ENCODE measurements at places on chromosomes 3 and 15.

- DNase-seq: no peak
- no peaks in the 10 kb centered on the region for H3K36me3 ChIP-seq
- H3K4me1 ChIP-seq: peaks cover 10% of the 10 kb centered on the region
- no peak overlapping the region for H3K4me3 ChIP-seq
Measured at GRCh38 chr3:20060974-20061685, 20.9 kb downstream of the KAT2B start.

- H3K4me3 ChIP-seq: no peak overlapping the region
- DNase-seq: no peak
- no peak overlapping the region for H3K27ac ChIP-seq
- H3K27me3 ChIP-seq: no peaks in the 10 kb centered on the region
- H3K4me1 ChIP-seq: peaks cover 17% of the 10 kb centered on the region
Measured at GRCh38 chr15:89110060-89110459, 21.8 kb downstream of the ABHD2 start.

DNA sequence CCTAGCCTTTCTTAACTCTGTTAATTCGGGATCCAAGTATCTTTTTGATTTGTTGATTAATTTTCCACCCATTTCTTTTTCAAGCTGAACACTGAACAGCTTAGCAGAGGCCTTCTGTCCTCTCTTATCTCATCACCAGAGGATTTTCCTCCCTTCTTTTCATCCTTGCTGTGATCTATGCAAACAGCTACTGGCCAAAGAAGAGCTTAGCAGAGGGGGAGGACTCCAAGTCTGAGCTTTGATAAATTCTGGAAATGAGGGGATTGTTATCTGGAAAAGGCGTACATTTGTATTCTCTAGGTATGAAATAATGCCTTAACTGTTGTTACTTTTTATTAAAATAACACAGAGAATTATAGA is 13.4 kb downstream of the DZIP3 start:
- no peaks in the 10 kb centered on the region for H3K4me1 ChIP-seq
- no peaks in the 10 kb centered on the region for H3K27me3 ChIP-seq

GRCh38 chr3:65356331-65357248 is 668.8 kb upstream of the ADAMTS9 start:
- DNase-seq: no peak
- H3K4me3 ChIP-seq: peak overlapping the region; percentile 32
- no peaks in the 10 kb centered on the region for H3K36me3 ChIP-seq
- H3K27ac ChIP-seq: no peak overlapping the region
- no peaks in the 10 kb centered on the region for H3K4me1 ChIP-seq

- H3K27ac ChIP-seq: no peak overlapping the region
- no peaks in the 10 kb centered on the region for H3K36me3 ChIP-seq
- H3K4me1 ChIP-seq: no peaks in the 10 kb centered on the region
- no peak for DNase-seq
- no peaks in the 10 kb centered on the region for H3K27me3 ChIP-seq
Measured at GRCh38 chr3:145282505-145282904, 878.5 kb downstream of the PLOD2 start.

GRCh38 chr3:155712008-155712407 is 32.9 kb downstream of the PLCH1 start:
- H3K4me3 ChIP-seq: no peak overlapping the region
- no peak for DNase-seq
- no peaks in the 10 kb centered on the region for H3K27me3 ChIP-seq
- H3K27ac ChIP-seq: no peak overlapping the region
- H3K4me1 ChIP-seq: no peaks in the 10 kb centered on the region

- H3K27me3 ChIP-seq: no peaks in the 10 kb centered on the region
- DNase-seq: no peak
- H3K4me3 ChIP-seq: no peak overlapping the region
Measured at GRCh38 chr3:130462089-130462488, 54.9 kb upstream of the COL6A6 start.

- no peak for DNase-seq
- H3K27me3 ChIP-seq: no peaks in the 10 kb centered on the region
- no peak overlapping the region for H3K27ac ChIP-seq
- H3K4me1 ChIP-seq: no peaks in the 10 kb centered on the region
- H3K4me3 ChIP-seq: no peak overlapping the region
Measured at GRCh38 chr3:14631687-14632441, 19.7 kb upstream of the CCDC174 start.

DNA sequence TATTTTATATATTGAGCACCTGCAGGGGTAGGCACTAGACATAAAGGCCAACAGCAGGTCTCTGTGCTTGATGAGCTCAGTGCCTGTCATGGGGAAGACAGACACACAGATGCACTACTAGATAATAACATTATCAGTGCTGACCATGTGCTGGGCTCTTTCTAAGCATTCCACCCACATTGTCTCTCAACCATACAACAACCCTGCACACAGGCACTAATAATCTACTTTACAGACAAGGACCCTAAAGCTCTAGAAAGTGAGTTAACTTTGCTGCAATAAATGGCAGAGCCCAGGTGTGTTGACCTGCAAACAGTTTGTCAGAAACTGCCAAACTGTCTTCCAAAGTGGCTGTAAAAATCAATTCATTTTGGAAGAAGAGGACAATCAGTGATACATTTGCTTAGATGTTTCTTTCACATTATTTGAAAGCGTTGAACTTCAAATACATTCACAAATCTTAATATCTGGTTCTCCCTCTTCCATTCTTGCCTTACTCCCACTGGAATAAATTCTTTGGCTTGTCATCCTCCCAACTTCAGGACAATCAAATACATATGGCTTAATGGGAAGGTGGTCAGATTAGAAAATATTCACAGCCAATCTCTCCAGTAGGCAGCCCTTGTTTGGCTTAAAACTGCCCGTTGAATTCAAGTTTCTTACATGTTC is 11.0 kb upstream of the PP2D1 start:
- no peak for DNase-seq
- H3K4me1 ChIP-seq: no peaks in the 10 kb centered on the region
- peak overlapping the region; percentile 26 for H3K27ac ChIP-seq
- no peaks in the 10 kb centered on the region for H3K36me3 ChIP-seq

DNA sequence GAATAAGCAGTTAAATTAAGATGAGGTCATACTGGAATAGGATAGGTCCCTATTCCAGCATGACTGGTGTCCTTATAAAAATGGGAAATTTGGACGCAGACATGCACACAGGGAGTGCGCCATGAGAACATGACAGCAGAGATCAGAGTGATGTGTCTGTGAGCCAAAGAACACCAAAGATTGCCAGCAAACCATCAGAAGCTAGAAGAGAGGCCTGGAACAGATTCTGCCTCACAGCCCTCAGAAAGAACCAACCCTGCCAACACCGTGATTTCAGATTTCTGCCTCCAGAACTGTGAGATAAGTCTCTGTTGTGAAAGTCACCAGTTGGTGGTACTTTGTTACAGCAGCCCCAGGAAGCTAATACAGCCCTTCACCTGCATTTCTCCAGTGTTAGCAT is 34.7 kb downstream of the EPHB1 start:
- no peak overlapping the region for H3K27ac ChIP-seq
- H3K4me3 ChIP-seq: no peak overlapping the region
- no peaks in the 10 kb centered on the region for H3K27me3 ChIP-seq
- no peak for DNase-seq

DNA sequence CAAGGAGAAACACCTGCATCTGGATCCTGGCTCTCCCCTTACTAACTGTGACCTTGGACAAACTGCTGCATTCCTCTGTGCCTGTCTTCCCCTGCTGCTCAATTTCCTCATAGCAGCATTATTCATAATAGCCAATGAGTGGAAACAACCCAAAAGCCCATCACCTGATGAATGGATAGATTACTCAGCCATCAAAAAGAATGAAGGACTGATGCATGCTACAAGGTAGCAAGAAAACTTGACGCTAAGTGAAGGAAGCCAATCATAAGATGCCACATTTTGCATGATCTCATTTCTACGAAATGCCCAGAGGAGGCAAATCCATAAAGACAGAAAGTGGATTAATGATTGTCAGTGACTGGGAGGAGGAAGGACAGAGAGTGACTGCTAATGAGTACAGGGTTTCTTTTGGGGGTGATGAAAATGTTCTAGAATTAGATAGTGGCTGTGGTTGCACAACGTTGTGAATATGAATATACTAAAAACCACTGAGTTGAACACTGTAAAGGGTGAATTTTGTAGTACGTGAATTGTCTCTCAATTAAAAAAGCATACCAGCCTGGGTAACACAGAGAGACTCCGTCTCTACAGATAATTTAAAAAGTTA is 11.2 kb downstream of the IGDCC4 start:
- DNase-seq: no peak
- no peaks in the 10 kb centered on the region for H3K27me3 ChIP-seq
- no peak overlapping the region for H3K4me3 ChIP-seq
- no peak overlapping the region for H3K27ac ChIP-seq
- H3K36me3 ChIP-seq: no peaks in the 10 kb centered on the region

- H3K4me3 ChIP-seq: no peak overlapping the region
- H3K4me1 ChIP-seq: no peaks in the 10 kb centered on the region
- H3K27me3 ChIP-seq: peaks cover 10% of the 10 kb centered on the region
- no peaks in the 10 kb centered on the region for H3K36me3 ChIP-seq
Measured at GRCh38 chr15:89495638-89496145, 691 bp downstream of the RHCG start.

- H3K36me3 ChIP-seq: no peaks in the 10 kb centered on the region
- H3K27me3 ChIP-seq: no peaks in the 10 kb centered on the region
- no peak overlapping the region for H3K27ac ChIP-seq
- peaks cover 23% of the 10 kb centered on the region for H3K4me1 ChIP-seq
Measured at GRCh38 chr3:197224034-197224444, 74.4 kb downstream of the DLG1 start.

- H3K27me3 ChIP-seq: no peaks in the 10 kb centered on the region
- H3K27ac ChIP-seq: no peak overlapping the region
- DNase-seq: no peak
- H3K36me3 ChIP-seq: no peaks in the 10 kb centered on the region
Measured at GRCh38 chr15:28986108-28986507, 100.3 kb downstream of the APBA2 start.

- H3K36me3 ChIP-seq: no peaks in the 10 kb centered on the region
- no peak for DNase-seq
- peak overlapping the region; percentile 90 for H3K27ac ChIP-seq
Measured at GRCh38 chr3:49028298-49028672, 913 bp downstream of the IMPDH2 start.

DNA sequence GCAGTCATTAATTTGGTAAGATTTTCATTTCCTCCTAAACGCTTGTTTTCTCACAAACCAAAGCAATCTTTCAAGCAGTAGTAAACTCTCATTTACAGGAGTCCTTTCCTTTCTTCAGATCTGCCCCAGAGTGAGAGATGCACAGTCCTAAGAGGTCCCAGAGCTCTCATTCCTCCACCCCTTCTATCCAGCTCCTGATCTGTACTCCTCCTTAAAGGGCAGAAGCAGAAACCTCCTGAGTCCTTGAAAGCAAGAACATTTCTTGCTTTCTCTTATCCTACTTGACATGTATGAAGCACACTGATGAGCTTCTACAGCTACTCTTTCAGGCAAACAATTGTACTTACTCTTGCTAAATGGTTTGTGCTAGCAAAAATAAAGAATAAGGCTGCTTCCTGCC is 11.7 kb downstream of the EXD1 start:
- DNase-seq: no peak
- no peaks in the 10 kb centered on the region for H3K4me1 ChIP-seq
- H3K4me3 ChIP-seq: no peak overlapping the region
- H3K36me3 ChIP-seq: no peaks in the 10 kb centered on the region
- no peaks in the 10 kb centered on the region for H3K27me3 ChIP-seq

DNA sequence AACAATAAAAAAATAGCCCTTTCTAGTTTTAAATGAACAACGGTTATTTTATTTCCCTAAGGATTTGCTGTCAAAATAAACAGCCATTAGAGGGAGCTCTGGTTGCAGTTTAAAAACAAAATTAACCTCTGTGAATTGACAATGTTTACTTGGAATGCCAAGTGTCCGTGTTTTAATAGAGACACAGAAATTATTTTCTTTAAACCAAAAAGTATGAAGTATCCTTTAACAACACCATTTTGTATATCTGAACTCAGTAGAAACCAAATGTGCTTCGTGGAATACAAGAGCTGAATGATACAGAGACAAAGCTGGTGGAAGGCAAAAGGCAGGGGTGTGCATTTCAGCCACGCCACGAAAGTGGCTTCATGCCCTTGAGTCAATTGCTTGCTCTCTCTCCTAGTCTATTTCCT is 74.4 kb downstream of the MOBP start:
- no peak overlapping the region for H3K4me3 ChIP-seq
- no peaks in the 10 kb centered on the region for H3K4me1 ChIP-seq
- H3K36me3 ChIP-seq: no peaks in the 10 kb centered on the region
- DNase-seq: no peak
- no peak overlapping the region for H3K27ac ChIP-seq
- no peaks in the 10 kb centered on the region for H3K27me3 ChIP-seq

DNA sequence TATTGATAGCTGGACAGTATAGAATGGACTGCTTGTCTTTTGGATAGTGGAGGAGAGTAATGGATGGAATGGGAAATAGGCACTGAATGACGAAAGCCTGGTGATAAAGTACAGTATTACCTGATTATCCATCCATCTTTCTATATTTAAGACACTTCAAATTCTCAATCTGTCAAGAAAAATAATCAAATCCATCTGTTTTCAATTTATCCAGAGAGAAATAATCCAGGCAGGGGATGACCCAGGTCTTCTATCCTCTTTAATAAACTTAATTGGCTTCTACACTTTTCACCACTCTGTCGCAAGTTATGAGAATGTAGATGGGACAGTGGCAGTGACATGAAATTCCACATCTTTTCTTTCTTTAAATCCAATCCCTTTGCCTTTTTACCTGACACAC is 420.3 kb upstream of the PDZRN3 start:
- no peak overlapping the region for H3K27ac ChIP-seq
- H3K36me3 ChIP-seq: no peaks in the 10 kb centered on the region
- DNase-seq: no peak
- no peaks in the 10 kb centered on the region for H3K4me1 ChIP-seq

DNA sequence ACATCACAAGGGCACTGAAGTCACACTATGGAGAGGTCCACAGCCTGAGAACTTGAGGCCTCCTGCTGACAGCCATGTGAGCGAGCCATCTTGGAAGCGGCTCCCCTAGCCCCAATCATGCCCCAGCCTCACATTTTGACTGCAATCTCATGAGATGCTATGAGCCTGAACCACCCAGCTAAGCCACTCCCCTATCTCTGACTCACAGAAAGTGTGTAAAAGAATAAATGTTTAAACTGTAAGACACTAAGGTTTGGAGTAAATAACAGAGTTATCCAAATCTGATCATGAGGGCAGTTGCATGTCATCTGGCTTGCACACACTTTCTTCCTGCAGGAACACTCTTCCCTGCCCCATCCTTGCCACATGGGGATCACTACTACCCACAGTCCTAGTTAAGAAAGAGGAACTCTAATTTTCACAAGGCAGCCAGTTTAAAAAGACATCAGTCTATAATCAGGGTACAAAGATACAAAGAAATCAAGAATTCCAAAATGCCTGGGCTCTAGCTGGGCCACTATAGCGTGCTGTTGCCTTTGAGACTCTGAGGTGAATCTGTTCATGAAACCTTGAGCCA is 494.2 kb downstream of the FOXP1 start:
- H3K36me3 ChIP-seq: no peaks in the 10 kb centered on the region
- H3K4me3 ChIP-seq: no peak overlapping the region
